ENCODE measurements at places on chromosomes 3 and 15. TPM values are rescaled to one million over a fixed set of nuclear protein-coding genes. Genes with fewer than 3 reads are reported as not detected.
A peak's percentile ranks its signal among the peaks of the same experiment; 100 is the strongest.

CYP1A2 gene
- polyA plus RNA-seq = not detected

CCK gene
- polyA plus RNA-seq = not detected

- no peak for DNase-seq
Measured at GRCh38 chr15:49415638-49416037, 7.4 kb upstream of the FGF7 start.

DNA sequence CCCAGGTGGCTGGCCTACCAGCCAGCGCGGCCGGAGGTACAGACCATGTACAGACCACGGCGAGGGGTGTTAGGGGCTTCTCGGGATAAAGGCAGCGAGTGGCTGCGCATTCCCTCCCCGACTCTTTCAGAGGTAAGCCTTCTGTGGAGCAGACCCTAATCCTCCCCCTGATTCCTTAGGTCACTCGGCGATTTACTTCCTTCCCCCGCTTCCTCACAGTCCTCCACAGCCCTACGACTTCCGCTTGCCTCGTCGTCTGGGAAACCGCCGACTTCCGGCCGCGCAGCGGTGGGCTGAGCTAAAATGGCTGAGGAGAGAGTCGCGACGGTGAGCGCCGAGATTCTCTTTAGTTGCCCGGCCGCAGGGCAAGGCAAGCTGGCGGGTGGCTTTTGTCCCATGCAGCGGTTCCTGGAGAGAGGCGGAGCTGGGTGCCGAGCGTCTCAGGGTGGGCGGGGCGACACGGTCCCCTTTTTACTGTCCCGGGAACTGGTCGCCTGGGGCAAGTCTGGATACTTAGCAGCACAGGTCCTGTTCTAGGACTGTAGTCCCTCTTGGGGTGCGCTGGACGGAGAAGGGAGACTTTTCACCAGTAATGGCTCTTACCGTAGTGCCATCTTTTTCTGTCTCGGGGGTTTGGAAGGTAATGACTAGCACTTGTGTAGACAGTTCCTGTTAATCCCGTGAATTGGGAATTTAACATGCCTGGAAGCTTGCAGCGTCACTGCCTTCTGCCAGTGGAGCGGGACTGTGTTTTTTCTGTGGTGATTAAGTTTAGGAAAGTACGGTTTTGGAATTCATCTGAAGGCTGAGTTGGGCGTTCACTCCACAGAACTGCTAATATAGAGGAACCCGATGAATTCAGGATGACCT lies at the start of the genes BBS4 and HIGD2B:
TSS of gene BBS4 (plus strand) at position 283 of the 870 bp plus-strand sequence. CDS start at position 304, 21 bp downstream.
TSS of gene HIGD2B (minus strand) at position 258 of the 870 bp plus-strand sequence. CDS start 9,808 bp downstream, outside the sequence.
- DNase-seq = peak; percentile 87

DNA sequence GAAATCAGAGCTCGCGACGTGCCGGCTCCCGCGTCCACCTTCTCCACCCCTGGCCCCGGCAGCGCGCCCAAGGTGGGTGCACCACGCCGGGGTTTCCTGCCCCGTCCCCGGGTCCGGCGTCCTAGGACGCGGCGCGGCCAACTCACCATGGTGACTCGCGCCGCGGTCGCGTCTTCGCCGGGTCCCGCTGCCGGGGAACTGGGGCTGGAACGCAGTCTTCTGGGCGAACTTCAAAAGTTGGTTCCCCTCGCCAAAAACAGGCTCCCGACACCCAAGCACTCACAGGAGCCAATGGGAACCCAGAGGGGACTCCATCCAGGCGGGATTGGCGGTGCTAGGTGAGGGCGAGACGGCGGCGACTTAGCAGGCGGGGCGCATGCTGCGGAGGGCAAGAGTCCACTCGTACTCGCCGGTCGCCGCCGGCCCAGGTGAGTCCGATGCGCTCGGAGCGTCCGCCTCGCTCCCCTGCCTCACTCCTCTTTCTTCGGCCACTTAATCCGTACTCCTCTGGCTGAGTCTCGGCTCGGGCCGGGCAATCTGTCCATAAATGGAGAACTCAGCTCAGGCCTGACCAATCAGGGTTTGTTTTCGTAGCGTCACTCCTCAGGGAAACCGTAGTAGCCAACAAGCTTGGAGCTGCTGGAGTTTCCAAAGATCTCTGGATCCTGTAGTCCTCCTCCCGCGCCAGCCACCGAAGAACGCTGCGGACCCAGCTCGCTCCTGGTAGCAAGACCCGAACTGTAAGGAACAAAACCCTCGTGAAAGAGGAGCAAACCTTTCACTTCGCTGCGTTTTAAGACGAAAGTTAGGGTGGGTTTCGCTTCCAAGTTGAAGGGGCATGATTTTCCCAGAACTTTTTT lies at the start of gene MYO1E:
TSS of gene MYO1E (minus strand) at position 520 of the 860 bp plus-strand sequence. CDS start at position 149, 371 bp downstream.
- DNase-seq = peak; percentile 90
